ENCODE measurements at places on chromosomes 12 and 14. TPM values are rescaled to one million over a fixed set of nuclear protein-coding genes. Genes with fewer than 3 reads are reported as not detected.
A peak's percentile ranks its signal among the peaks of the same experiment; 100 is the strongest.

COX14 gene
- 42.9 TPM for total RNA-seq

DNA sequence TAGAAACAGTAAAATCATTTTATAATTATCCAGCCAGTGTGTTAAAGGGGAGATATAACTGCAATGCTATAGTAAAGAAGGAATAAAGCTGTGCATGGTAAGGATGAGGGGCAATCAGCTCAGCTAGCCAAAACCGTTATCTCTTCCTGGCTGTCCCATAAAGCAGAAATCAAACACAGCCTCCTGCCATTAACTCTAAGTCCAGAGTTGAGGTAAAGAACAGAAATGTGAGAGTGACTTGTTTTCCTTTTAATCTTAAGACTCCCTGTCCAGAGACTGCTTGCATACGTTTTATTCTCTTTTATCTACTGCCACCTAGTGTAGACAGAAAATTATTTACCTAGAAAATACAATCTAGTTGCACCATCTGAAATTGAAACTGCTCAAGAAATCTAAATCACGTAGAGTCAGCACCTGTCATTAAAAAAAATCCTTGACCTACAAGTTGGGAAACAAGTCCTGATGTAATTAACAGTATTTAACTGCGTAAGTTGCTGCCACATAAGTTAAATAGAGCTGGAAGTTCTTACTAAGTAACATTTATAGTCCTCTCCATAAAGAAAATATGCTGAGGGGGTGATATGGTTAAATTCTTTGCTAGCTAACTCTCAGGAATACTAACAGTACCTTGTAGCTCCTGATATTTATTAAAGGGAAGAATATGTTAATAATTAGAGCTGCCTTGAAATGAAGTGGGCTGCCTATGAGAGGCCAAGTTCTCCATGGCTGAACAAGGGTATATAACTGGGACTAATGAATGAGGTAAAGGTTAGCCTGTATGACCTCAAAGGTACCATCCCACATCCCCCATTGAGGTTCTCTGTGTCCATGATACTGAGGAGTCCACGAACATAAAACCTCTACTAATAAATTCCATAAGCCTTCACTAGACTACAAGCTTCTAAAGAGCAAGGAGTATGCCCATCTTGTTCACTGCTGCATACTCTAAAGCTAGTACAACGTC, 62.7 kb downstream of the GALNT4 start:
- DNase-seq = peak; percentile 70

GRCh38 chr14:93962701-93963601, 13.4 kb downstream of the ASB2 start:
- DNase-seq = no peak

DNA sequence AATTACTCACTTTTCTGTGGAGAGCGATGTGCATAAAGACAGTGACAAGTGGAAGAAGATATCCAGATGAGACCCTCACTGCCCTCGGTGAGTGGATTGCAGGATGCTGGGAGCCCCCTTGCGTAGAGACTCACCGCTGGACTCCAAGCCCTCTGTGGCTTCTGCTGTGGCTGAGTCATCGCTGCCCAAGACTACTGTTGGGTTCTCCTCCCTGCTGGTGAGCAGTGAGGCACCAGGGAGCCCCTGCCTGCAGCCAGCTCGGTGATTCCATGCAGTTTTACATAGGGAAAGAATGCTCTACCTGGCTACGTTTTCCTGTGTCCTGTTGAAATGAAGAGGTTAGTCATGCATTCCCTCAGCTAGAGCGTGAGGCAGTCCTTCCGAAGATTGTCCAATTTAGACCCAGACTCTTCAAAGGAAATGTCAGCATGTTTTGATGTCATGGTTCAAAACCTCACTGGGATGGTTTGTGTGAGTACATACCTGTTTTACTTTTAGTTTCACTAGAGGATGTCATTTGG, 28.2 kb downstream of the TRAF3 start:
- no peak for DNase-seq

DNA sequence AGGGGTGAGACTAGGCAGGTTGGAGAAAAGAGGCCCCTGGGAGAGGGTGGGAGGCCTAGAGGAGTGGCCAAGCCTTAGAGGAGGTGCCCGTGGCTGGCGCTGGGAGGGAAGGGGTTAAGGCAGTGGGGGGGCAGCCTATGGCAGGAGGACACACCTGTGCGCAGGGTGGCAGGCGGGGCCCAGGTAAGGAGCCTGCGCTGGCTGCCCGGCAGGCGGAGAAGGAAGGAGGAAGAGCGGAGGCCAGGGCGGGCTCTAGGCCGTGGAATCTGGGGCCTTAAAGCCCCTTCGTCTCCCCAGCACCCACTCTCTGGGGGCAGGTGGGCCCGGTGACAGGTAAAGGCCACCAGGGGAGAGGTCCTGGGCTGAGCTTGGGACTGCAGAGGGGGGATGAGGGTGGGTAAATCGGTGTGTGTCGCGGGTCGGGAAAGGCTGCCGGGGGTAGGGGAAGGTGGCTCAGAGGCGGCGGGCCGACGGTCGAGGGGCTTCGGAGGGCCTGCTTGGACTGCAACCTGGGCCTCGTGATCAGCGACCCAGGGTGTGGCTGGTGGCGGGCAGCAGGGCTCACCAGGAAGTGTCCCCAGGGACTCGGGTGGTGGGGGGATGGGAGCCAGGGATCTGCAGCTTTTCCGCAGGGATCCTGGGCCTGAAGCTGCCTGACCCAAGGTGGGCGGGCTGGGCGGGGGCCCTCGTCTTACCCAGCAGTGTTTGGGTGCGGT, 7.3 kb downstream of the PHB2 start:
- DNase-seq = peak; percentile 73

- DNase-seq = no peak
Measured at GRCh38 chr12:931591-931990, 17.9 kb downstream of the RAD52 start.

DNA sequence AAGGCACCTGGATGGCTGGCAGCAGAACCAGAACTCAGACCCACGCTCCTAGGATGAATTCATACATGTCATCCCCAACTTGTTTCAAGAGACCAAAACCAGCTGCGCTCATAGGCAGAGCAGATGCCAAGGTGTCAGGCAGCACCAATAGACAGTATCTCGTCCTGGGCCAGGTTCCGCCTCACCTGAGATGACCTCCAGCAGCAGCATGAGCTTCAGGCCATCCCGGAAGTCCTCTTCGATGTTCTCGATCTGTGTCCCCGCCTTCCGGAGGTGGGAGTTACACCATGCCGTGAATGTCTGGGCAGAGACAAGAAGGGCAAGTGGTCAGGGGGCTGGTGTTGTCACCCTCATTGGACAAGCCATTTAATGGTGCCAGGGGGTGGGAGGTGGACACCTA, 53.7 kb downstream of the ACTN1 start:
- no peak for DNase-seq
